ENCODE measurements at places on chromosomes 6 and 20.

DNA sequence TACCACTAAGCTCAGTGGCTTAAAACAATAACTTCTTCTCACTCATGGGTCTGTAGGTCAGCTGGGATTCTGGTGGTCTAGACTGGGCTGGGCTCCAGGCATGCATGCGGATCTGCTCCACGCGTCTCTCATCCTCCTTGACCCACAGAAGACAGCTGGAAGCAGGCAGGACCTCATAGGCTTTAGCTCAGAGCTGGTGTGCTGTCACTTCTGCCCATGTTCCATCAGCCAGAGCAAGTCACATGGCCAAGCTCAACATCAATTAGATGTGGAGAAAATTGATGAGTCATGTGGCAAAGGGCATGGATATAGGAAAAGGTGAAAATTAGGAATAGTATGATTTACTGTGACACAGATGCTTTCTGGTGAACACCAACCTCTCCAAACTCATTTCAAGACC, 57.4 kb upstream of the PSMF1 start:
- no peak for DNase-seq

DNA sequence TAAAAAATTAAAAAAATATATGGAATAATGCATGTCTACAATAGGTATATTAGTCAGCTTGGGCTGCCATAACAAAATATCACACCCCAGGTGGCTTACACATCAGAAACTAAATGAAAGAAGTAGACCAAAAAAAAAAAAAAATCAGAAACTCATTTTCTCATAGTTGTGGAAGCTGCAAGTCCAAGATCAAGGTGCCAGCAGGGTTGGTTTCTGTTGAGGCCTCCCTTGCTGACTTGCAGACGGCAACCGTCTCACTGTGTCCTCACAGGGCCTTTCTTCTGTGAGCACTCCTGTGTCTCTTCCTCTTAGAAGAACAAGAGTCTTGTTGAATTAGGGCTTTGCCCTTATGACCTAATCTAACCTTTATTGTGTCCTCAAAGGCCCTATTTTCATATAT, 11.4 kb upstream of the GDAP1L1 start:
- no peak for DNase-seq

DNA sequence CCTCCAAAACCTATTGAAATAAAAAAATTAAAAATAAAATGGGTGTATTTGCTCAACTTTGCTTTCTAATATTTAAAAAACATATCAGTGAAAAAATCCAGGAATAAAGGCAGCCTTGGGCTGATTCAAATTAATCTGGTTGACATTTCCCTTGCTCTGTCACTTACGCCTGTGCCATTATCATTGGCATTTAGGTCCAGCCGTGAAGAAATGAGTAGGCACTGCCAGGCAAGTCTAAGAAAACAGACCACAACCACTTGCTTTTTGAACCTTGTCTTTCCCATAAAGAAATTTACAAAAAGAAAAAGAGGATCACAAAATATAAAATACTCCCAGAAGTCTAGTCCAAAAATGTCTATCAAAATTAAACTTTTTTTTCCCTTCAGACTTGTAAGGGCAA, 59.2 kb upstream of the HBS1L start:
- DNase-seq = no peak

DNA sequence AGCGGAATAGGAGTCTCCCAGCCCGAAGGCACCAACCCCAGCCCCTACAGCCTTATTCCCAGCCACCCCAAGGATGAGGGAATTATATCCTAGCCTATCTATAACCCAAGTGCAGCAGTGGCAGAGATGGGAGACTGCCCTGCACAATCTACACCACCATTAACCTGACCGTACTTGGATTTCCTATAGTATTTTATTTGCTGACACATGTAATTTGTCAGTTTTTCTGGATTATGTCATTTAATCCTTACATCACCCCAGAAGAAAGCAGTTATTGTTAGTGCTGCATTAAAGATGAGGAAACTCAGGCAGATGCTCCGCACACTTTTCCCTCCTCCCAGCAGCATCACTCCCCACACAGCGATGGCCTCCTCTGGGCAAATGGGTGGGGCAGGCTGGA, 6.0 kb downstream of the BFSP1 start:
- no peak for DNase-seq

DNA sequence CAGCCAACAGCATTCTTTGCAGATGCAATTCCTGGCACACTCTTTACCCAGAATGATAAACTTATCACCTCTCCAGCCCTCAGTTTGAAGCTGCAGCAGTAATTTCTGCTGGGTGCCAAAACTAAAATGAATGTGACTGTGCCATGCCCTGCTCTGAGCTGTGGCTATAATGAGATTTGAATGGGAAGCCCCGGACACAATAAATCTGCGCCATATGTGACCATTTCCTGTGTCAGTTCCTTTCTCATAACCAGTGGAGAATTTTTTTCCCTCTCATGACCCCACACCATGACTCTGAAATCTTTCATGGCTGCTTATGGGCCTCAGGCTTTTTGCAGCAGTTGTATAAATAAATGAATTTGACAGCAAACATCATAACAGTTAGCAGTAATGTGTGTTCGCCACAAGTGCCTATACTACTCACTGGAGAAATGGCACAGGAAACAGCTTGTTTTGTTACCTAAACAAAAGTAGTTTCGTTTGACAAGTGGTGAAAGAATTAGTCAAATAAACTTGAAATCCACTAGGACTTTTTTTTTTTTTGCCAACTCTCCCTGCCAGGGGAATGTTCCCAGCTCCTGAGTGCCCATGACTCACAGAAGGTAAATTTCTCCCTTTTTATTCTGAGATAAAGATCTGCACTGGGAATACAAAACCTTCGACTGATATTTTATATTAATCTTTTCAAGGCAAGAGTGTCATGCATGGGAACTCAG, 408.4 kb downstream of the PKHD1 start:
- no peak for DNase-seq

GRCh38 chr6:34236131-34236442, 586 bp upstream of the HMGA1 start:
- no peak for DNase-seq

GRCh38 chr6:54598787-54599313, 247.7 kb upstream of the FAM83B start:
- no peak for DNase-seq

GRCh38 chr6:150949526-150949925, 84.0 kb downstream of the MTHFD1L start:
- DNase-seq = no peak

DNA sequence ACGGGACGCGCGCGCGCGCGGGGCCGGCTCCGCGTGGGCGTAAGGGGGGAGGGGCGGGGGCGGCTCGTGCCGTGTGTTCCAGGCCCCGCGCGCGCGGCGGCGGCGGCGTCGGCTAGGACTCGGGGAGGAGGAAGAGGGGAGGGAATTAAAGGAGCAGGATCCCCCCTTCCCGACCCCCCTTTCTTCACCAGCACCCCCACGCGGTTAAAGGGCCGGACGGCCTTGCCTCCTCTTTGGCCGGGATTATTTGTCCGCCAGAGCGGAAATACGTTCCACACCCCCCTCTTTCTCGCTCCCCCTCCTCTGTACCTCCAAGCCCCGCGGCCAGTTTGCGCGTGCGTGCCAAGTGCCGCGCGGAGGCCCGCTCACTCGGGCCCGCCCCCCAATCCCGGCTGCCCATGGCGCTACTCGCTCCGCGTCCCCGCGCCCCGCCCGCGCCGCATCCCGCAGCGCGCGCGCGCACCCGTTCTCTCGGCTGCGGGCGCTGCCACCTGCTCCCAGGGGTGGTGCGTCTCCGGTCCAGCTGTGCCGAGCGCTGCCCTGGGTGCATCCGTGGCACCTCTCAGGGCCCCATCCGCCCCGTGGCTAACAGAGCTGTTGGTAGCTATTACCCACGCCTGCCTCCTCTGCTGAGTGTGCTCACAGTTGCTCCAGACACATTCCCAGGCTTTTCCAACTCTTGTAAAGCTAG, at the start of gene ZBTB12:
Gene ZBTB12 (minus strand): TSS at position 134 of the 691 bp plus-strand sequence. CDS start 781 bp downstream, outside the sequence.
- peak; percentile 99 for DNase-seq

DNA sequence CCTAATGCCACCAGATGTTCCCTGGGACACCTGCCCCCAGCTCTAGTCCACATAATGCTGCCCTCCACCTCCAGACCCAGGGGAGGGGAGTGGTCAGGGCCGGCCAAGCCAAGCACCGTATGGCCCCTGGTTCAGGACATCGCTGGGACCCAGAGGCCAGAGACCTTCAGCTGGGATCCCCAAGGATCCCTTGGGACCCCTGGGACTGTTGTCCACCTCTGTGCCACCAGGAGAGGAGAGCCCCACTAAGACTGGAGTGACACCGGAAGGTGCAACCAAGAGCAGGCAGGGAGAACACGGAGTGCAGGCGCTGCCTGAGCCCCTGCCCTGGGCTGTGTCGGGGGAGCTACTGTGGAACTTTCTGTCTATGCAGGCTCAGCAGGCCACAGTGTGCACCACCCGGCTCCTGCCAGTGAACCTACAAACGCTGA, 43.6 kb downstream of the CTCFL start:
- no peak for DNase-seq

- DNase-seq = no peak
Measured at GRCh38 chr6:116941727-116942126, 64.7 kb downstream of the RFX6 start.

DNA sequence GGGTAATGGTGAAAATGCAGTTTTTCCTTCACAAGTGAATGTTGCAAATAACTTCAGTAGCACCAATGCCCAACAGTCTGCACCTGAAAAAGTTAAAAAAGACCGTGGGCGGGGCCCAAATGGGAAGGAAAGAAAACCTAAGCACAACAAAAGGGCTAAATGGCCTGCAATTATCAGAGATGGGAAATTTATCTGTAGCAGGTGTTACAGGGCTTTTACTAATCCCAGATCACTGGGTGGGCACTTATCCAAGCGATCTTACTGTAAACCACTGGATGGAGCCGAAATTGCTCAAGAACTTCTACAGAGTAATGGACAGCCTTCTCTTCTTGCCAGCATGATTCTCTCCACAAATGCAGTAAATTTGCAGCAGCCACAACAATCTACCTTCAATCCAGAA, 64.8 kb upstream of the SMIM8 start:
- no peak for DNase-seq

DNA sequence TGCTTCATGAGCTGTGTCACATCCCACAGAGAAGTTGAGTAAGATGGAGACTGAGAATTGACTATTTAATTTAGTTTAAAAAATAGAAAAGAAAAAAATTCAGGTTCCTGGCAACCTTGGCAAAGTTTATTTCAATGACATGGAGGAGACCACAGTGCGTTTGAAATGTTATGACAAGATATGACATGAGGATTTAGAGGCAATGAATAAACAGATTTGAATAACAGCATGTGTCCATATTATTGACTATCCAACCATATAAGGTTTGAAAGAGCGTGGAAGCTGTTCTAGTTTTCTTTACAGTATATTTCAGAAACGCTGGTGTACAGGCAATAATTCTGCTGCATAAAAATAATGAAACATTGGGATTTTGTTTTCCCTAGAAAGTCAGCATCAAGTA, 303.9 kb downstream of the SMOC2 start:
- DNase-seq = no peak

DNA sequence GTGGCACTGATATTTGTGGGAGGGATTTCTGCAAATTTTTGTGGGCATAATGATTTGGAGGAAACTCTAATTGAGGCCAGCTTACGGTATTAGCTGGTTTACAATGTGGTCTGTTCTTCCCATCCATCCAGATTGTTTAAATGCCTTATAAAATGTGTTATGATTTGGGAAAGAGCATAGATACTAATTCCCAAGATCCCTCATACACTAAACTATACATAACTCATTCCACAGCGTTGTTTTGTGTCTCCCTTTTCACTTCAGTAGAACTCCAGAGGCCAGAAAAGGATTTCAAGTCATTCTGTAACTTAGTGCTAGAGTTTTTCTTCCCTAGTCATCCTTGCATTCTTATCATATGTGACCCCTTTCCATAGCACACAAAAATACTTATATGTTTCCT, 292.6 kb upstream of the NT5E start:
- DNase-seq = no peak

DNA sequence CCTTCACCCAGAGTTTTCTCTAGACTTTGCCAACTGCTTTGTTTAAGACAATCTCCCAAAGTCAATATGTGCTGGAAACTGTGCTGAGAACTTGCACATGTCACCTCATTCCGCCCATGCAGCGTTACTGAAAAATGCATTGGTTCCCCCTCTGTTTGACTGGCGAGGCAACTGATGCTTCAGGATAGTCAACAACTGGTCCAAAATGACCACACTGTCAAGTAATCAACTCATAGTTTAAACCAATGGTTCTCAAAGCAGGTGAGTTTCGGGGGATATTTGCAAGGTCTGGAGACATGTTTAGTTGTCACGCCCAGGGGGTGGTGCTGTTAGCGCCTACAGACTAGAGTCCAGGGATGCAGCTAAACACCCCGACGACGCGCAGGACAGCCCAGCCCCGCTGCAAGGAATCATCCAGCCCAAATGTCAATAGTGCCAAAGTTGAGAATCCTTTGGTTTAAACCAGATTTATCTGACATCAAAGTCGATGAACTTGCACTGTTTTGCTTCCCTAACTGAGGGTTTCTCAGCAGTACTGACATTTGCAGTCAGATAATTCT, 170.0 kb downstream of the ZNF217 start:
- DNase-seq = no peak

- DNase-seq = no peak
Measured at GRCh38 chr20:57062696-57063270, 203.7 kb downstream of the BMP7 start.
